H7 (cell line): ENCODE measurements at places on chromosomes 3 and 15. TPM values are rescaled to one million over a fixed set of nuclear protein-coding genes. Genes with fewer than 3 reads are reported as not detected.

ZNF501 gene
- 0.04 and 0.17 TPM in 2 replicates for total RNA-seq

DTWD1 gene
- total RNA-seq: 15.0 and 27.2 TPM in 2 replicates

TERC gene
- 217 and 361 TPM in 2 replicates for total RNA-seq

FANCD2OS gene
- not detected in 2 replicates for total RNA-seq

ARGFX gene
- total RNA-seq: not detected in 2 replicates

SLC22A13 gene
- 0.11 and 0.24 TPM in 2 replicates for total RNA-seq

CKMT1A gene
- 14.9 and 26.1 TPM in 2 replicates for total RNA-seq

FGF12 gene
- total RNA-seq: 9.6 and 12.6 TPM in 2 replicates

NMNAT3 gene
- 3.0 and 4.7 TPM in 2 replicates for total RNA-seq

CP gene
- total RNA-seq: 0.21 and 0.59 TPM in 2 replicates

NR2E3 gene
- total RNA-seq: 0.14 and 0.33 TPM in 2 replicates

KIF15 gene
- total RNA-seq: 19.3 and 38.8 TPM in 2 replicates

TAGLN3 gene
- 3.5 and 4.5 TPM in 2 replicates for total RNA-seq

GRK7 gene
- total RNA-seq: 0.04 TPM in 1 of 2 replicates, not detected in the other

CHRNB4 gene
- 2.7 and 4.3 TPM in 2 replicates for total RNA-seq

IGF2BP2 gene
- 83.7 and 122 TPM in 2 replicates for total RNA-seq

SCAANT1 gene
- not detected in 2 replicates for total RNA-seq

ULK4 gene
- total RNA-seq: 6.6 and 12.8 TPM in 2 replicates

KBTBD8 gene
- total RNA-seq: 6.7 and 11.8 TPM in 2 replicates

ASB14 gene
- total RNA-seq: 0.03 and 0.04 TPM in 2 replicates

ABTB1 gene
- total RNA-seq: 1.5 and 4.7 TPM in 2 replicates

MAGEL2 gene
- total RNA-seq: 1.1 and 1.7 TPM in 2 replicates

SH2D7 gene
- not detected in 2 replicates for total RNA-seq

CAND2 gene
- total RNA-seq: 16.7 and 17.4 TPM in 2 replicates

RARB gene
- total RNA-seq: 0.78 and 2.0 TPM in 2 replicates

RAD51 gene
- total RNA-seq: 14.2 and 16.1 TPM in 2 replicates

NME9 gene
- total RNA-seq: 0.35 TPM in 1 of 2 replicates, not detected in the other

ILDR1 gene
- total RNA-seq: 1.00 and 1.1 TPM in 2 replicates

SPCS1 gene
- 84.5 and 85.3 TPM in 2 replicates for total RNA-seq

FOXL2NB gene
- total RNA-seq: 3.9 and 5.5 TPM in 2 replicates
